Fibroblast of mammary gland (primary cell): ENCODE measurements at places on chromosomes 12 and 14.
A peak's percentile ranks its signal among the peaks of the same experiment; 100 is the strongest.

GRCh38 chr12:66143868-66144267 lies 13.3 kb upstream of the LLPH start:
- DNase-seq: no peak

DNA sequence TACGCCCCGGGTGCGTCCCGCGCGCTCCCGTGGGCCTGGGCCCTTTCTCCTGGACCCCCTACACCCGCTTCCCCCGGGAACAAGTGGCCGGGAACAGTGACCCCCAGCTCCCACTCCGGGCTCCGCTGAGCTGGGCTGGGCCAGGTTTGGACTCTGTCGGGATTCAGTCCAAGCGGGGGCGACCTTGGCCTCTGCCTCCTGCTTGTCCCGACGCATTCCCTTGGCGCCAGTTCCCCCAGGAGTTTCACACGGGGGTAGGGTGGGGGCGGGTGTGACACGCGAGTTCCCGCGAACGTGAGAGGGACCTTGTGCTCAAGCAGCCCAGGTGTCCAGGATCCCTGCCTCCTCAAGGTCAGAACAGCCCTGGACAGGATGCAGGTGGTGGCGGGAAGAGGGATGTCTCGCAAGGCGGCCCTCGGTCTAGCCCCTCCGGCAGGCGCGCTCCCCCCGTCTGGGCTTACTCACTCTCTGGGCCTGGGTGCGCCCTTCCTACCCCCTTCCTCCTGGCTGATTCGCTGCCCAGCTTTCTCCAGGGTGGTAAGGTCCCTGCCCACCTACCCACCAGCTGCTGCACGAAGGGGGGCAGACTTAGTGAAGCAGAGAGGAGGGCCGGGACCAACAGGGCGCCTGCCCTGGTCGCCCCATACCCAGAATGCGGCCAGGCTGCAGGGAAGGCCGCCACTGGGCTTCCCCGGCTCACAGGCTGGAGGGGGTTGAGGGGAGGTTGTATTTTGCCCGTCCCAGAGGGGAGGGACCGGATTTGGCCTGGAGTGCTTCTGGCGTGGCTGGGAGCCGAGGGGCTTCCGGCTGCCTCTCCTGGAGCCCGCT lies 862 bp downstream of the CRIP2 start:
- peak; percentile 26 for DNase-seq

GRCh38 chr14:95833429-95833828 lies 43.2 kb upstream of the TUNAR start:
- DNase-seq: no peak

DNA sequence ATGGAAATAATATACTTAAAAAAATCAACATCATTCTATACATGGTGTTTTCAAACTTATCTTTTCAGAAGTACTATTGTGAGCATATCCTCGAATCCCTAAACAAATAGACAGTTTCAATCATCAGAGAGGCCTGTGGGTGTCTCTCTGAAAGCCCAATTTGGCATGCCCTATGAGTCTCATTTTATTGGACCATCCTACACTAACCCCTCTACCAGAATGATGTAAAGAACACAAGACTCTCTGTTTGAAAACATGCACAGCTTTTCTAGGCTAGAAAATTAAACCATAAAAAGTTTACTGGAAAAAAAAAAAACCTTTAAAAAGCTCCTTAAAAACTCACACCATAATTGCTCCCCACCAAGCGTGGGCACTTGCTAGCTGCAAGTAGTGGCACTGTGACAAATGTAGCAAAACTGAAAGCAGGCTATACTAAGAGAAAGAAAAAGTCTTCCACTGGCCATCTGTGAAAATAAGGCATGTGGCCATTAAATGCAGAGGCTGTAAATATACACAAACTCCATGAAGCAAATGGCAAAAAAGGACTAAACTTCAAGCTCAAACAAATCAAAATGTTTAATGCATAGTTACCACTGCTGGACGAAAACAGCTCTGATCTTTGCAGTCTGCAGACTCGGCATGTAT lies 394.2 kb downstream of the SOX5 start:
- DNase-seq: no peak

DNA sequence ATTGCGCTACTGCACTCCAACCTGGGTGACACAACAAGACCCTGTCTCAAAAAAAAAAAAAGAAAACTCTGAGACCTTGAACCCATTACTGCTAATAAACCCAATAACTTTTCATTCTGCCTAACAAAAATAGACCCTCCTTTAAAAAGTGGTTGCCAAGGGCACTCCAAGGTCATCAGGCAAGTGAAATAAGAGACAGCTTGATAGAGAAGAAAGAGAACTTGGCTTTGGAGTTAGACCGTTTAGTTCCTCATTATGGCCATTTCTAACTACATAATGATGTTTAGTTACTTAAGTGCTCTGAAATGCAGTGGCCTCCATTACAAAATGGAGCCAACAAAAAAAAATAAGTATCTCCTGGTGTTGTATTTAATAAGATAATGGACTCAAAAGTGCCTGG lies 55.9 kb downstream of the PHLDA1 start:
- DNase-seq: no peak

- DNase-seq: no peak
These were observed 65.3 kb downstream of the IPO8 start for GRCh38 chr12:30630076-30630978.

DNA sequence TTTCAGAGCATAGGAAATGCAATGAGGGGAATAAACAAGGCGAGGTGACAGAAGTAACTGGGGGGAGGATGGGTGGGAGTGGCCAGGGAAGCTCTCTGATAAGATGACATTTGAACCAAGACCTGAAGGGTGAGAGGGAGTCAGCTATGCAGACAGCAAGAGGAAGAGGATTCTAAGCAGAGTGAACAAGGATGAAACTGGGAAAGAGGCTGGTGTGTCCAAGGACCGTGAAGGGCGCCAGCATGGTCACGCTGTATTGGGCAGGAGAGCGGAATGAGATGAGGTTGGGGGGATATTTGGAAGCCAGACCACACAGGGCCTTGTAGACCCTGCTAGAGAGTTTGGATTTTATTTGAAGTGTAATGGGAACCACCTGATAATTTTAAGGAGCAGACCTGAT lies 10.5 kb upstream of the PPP1R1A start:
- DNase-seq: no peak

DNA sequence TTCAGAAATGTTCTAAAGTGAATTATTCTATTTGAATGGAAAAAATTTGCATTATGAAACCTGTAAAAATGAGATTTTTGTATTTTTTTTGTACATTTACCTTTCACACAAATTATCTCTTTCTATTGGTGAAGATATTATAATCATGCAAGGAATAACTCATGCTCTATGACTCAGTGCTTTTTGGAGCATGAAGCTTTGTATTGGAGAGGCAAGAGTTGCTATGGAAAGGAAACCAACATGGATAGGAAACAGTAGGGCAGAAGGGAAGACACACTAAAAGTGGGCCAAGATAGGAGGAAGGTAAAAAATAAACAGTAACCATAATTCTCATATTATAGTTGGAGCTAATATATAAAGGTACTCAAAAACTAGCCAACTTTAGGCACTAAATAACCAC lies 79.0 kb downstream of the PLCZ1 start:
- DNase-seq: peak; percentile 8

- DNase-seq: no peak
These were observed 1.2 kb upstream of the SRGAP1 start for GRCh38 chr12:63843254-63843720.

GRCh38 chr12:94261786-94262185 lies 113.4 kb downstream of the PLXNC1 start:
- DNase-seq: no peak

- no peak for DNase-seq
These were observed 45.3 kb downstream of the SPRING1 start for GRCh38 chr12:116692605-116693004.

- DNase-seq: peak; percentile 89
These were observed 11.0 kb downstream of the KRT7 start for GRCh38 chr12:52243856-52244614.
